Activated T-helper 9 cell treated with anti-CD3 and anti-CD28 coated beads, Interleukin-2, amount 50 U/mL, for 16 hours (primary cell): ENCODE measurements at places on chromosomes 2 and 18.

DNA sequence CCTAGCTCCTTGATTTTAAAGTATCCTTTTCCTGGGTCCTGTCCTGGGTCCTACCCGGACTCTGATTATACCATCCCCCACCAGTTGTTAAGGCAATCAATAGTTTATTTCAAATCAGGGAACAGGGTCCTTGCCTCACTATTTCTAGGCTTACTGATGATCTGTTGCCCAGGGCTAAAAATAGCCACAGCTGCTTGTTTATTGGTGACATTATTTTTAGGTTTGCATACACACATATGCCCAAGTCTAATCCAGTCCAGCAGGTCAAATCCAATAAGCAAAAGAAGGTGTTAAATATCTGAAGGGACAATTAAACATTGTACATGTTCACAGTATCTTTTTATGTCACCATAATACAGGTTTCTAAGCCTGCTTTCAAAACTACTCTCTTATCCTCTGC lies 66.0 kb downstream of the RAB10 start:
- no peak for DNase-seq

DNA sequence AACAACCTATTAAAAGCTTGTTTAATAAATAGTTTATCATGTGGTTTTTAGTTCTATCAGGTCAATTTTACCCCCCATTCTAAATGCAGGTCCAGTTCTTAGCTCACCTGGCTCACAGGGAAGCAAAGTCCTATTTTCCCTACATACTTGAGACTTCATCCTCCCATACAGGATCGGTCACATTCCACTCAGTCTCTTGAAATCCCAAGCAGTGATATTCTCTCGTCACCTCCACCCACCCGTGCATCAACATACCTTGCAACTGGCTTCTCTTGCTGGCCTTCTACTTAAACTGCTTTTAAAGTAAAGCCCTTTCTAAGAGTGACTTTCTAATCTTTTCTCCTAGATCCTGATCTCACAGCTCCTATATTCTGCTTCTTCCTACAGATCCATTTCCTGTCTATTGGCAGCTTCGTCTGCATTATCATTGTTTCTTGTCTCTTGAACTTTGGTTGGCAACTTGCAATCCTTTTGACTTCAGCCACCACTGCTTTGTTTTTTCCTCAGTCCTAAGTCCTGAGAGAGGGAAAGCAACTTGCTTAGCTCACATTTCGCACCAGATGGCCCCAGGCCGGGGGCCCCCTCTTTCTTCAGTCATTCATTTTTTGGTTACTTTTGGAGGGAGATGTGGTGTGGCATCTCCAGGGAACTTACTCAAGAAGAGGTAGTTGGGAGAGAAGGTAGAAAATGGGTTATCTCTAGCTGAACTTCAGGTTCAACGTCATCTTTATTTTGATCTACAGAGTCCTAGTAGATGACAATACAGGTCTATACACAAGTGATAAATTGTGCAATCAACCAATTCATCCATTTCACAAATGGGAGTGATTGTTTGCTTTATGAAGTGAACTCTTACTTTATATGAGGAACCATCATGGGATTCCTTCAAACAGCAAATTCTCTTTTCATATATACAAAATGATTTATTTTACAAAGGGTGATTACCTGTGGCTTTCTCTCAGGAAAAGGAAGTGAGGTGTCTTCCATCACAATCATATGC lies 23.9 kb upstream of the NCOA1 start:
- DNase-seq = no peak

- DNase-seq = no peak
These were observed 21.4 kb downstream of the HJURP start for GRCh38 chr2:233832869-233833311.

DNA sequence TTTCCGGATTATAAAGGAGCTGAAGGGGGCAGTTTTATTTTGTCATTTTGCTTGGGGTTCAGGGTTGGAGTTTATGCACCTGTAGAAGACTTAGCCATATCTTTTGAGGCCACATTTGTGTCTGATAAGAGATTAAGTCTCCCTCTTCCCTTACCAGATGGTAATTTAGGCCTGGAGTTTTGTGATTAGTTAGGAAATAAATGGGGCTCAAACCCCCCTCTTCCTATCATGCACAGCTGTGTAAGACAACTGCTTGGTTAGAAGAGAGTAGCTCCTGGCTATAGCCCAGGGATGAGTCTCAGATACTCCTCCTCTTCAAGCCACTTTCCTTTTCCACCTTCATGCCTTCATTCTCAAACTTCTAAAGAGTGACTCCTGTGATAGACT lies 802 bp upstream of the SAP130 start:
- DNase-seq = no peak

GRCh38 chr2:1060372-1060771 lies 109.7 kb downstream of the SNTG2 start:
- no peak for DNase-seq

DNA sequence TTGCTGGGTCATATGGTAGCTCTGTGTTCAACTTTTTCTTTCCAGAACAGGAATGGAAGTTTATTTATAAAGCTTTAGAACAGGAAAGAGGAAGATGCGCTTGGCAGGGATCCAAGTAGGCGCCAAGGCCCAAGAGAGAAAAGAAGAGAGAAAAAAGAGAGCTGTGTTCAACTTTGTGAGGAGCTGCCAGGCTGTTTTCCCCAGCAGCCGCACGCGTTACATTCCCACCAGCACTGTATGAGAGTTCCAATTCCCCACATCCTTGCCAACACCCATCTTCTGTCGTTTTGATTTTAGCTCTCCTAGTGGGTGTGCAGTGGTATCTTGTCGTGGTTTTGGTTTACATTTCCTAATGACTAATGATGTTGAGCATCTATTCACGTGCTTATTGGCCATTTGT lies 51.4 kb downstream of the KCNF1 start:
- no peak for DNase-seq

- DNase-seq = no peak
These were observed 44.4 kb downstream of the NETO1 start for GRCh38 chr18:72823345-72823744.

DNA sequence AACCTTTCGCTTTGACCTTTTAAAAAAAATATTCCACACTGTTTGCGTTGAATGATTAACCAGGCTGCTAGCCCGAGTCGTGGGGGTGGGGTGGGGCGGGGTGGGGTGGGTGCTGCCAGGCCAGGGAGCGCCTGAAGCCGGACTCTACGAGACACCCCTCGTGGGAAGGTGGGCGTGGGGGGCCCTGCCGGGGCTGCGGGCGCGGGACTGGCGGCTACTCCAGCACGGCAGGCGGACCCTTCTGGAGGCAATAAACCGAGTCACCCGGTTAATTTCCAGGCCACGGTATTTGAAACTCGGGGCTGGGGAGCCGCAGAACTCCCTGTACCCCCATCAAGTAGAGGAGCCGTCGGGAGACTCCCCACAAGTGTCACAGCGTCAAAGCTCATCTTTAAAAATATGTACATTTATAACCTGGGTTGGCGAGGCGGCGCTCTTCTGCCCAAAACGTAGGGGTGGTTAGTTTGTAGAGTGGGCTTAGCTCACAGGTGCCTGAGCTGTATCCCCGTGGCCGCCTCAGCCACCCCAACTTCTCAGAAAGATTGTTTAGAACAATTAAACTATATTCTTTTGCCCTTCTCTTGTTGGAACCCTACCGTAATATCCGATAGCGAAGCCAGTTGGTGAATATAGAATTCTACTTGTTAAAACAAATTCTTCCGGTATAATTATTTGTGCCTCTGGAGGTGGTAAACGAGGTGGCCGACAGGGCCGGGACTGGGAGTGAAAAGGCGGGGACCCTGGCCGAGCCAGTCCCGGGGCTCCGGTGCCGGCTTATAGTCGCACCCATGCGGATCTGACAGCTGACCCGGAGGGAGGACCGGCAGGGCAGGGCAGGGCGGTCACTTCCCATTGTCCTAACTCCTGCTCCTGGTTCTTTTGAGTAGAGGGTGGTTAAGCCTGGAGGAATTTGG lies 1.4 kb downstream of the B3GNT2 start:
- DNase-seq = no peak

- no peak for DNase-seq
These were observed 53.9 kb downstream of the ZNF407 start for GRCh38 chr18:74651327-74652128.

- DNase-seq = no peak
These were observed 100.9 kb downstream of the SH3BP4 start for GRCh38 chr2:235052514-235053354.

GRCh38 chr2:133821107-133821760 lies 253.0 kb upstream of the NCKAP5 start:
- no peak for DNase-seq
